Pulmonary artery endothelial cell (primary cell): ENCODE measurements at places on chromosomes 13 and 19. TPM values are rescaled to one million over a fixed set of nuclear protein-coding genes. Genes with fewer than 3 reads are reported as not detected.

The NTN5 gene
- 0.07 TPM in 1 of 2 replicates, not detected in the other for total RNA-seq

The HNRNPUL1 gene
- 76.9 and 85.7 TPM in 2 replicates for total RNA-seq

The TM9SF2 gene
- total RNA-seq: 104 and 138 TPM in 2 replicates

The FXYD3 gene
- total RNA-seq: not detected in 2 replicates

The MCEMP1 gene
- not detected in 2 replicates for total RNA-seq

The APOC4 gene
- total RNA-seq: not detected in 2 replicates

The REEP6 gene
- total RNA-seq: 0.53 and 0.60 TPM in 2 replicates

The FPR1 gene
- total RNA-seq: not detected in 2 replicates

The CYP4F8 gene
- not detected in 2 replicates for total RNA-seq

The C2CD4C gene
- 0.14 and 0.20 TPM in 2 replicates for total RNA-seq

The VSTM1 gene
- total RNA-seq: not detected in 2 replicates

The TTC9B gene
- not detected in 2 replicates for total RNA-seq

The TMC4 gene
- total RNA-seq: 0.11 and 0.86 TPM in 2 replicates
